ENCODE measurements at places on chromosomes 4 and X.

DNA sequence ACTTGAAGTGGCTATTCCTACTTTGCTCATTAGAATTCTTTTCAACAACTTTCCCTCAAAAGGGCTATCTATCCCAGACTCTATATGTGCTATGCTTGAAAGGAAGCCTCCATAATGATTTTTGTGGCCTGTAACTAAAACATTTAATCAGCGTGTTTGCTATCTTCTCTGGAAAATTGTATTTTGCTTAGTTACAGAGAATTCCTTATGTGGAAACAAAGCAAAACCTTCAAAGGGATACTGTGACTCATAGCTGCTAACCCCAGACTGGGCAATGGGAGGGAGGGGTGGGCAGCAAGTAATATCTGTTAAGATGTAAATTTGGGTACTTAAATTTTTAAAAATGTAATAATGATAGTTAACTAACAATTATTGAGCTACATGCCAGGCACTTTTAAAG, 3.7 kb downstream of the SLC25A14 start:
- DNase-seq: no peak

GRCh38 chr4:105265689-105266088, 119.0 kb downstream of the TET2 start:
- no peak for DNase-seq

GRCh38 chr4:1496116-1496642, 89.9 kb upstream of the NKX1-1 start:
- DNase-seq: no peak

- DNase-seq: no peak
These were observed 68.6 kb downstream of the NHS start for GRCh38 chrX:17443556-17443955.

GRCh38 chr4:168735735-168736134, 238.9 kb downstream of the PALLD start:
- DNase-seq: peak; percentile 46

DNA sequence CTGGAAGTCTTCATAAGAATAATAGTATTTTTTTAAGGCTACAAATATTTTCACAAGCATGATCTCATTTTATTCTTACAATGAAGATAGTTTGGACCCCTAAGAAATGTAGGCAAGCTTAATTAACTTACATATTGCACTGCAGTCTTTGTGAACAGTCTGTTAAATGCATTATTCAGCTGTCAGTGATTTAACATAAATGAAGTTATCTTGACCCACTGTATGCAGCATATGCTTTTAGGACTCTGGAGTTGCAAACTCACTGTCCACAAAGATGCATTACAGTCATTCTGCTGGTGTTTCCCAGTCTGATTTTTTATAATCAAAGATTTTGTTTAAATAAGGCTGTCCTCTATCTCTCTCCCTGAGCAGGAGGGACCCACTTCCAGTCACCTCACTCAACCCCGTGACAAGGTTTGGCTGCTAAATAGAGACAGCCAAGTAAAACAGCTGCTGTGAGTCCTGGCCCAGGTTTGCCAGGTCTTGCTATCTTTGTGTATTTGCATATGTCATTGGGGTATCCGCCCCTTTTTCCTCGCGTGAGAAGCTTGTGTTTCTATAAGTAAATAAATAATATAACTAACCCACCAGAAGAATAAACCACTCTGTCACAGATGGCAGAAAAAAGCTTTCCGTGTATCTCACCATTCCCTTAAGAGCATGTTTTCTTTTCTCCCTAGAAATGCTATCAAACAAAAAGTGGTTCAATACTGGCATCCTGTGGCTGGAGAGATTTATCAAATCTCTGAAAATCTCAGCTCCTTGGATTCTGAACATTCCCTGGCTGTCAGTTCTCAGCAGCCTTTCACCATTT, 67.0 kb downstream of the SLC7A11 start:
- no peak for DNase-seq

DNA sequence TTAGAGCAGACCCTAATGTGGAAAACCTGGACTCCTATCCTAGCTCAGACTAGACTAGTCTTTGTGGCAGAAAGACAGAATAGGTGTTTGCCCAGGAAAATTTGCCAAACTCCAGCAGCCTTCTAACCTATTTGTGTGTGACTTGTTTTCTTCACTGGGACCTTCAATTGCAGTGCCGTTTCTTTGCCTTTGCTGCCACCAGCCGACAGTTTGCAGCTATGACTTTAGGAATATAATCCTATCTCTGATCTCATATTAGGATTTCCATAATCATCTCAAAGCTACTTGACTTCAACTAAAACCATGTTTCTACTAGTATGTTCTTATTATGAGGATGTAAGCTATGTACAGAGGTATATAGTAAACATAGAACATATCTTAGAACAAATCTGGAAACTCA, 60.2 kb upstream of the PGAM4 start:
- DNase-seq: peak; percentile 11

DNA sequence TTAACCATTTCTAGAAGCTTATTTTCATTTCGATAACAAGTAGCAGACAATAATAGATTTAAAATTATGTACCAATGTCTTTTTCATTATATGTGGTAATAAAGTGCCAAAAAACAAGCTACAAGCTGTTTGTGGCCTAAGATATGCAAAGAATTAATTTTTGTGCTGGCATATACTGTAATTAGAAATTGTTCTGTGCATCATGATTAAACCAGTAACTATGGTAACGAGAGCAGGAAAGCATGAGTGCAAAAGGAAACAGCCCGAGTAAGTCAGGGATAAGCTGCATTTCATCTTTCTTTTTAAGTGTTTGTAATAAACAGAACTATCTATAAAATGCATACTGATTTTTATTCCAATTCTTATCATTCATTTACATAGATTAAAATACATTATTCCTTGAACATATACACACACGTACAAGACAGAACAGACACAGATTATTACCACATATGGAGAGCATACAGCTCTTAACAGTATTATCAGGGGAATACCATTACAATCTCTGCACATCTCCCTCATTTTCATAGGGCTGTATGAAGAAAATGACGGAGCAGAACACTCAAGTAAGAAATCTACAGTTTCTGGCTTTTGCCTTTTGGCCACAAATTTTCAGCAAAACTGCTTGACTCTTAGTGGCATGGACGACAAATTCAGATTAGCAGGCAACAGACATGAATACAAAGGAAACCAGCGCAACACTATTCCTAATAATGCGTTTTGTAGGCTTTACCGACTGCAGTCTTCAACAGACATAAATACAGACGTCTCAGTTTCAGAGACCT, 121.3 kb upstream of the WDR17 start:
- no peak for DNase-seq

GRCh38 chr4:33060674-33061542, 2340.7 kb downstream of the PCDH7 start:
- no peak for DNase-seq

- no peak for DNase-seq
These were observed 40.0 kb downstream of the SEPTIN11 start for GRCh38 chr4:76989391-76990061.

GRCh38 chr4:113534711-113535110, 226.8 kb downstream of the CAMK2D start:
- no peak for DNase-seq

- DNase-seq: no peak
These were observed 24.2 kb downstream of the HERC3 start for GRCh38 chr4:88616275-88617150.

DNA sequence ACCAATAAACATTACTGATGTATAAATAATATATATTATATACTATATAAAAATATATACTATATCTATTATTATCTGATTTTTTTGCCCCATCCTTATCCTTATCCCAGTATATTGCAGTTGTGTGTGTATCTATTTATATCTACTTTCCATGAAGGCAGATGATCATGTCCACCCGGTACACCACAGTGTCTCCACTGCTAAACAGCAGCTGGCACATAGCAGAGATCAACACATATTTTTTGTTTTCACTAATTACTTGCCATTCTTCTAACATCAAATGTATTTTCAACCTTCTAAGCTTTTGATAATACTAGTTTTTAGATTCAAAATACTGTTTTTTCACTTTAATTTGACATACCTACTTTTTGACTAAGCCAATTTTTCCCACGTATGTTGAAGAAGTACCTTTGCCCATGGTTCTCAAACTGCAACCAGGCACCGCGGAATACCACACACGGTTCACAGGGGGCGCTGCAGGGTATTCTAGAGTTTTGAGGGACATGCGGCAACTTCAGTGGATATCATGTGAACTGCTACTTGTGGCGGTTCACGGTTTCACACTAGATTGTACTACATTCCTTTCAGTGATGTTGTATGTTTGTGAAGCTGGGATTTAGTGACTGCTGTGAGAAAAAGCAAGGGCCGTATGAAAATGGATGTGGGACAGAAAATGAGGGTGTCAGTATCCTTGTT, 182.5 kb upstream of the NPY2R start:
- peak; percentile 3 for DNase-seq

DNA sequence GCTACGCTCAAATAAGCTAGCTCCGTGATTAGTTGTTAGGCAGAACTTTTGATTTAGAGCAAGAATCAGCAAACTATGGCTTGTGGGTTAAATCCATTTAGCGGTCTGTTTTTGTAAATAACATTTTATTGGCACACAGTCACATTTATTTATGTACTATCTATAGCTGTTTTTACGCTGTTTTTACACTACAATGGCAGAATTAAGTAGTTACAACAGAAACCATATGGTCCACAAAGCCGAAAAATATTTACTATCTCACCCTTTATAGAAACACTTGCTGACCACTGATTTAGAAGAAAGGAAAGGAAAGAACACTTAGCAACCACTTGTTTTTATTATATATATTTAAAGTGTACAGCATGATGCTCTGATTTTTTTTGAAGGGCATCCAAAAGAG, 41.1 kb downstream of the THOC2 start:
- no peak for DNase-seq

DNA sequence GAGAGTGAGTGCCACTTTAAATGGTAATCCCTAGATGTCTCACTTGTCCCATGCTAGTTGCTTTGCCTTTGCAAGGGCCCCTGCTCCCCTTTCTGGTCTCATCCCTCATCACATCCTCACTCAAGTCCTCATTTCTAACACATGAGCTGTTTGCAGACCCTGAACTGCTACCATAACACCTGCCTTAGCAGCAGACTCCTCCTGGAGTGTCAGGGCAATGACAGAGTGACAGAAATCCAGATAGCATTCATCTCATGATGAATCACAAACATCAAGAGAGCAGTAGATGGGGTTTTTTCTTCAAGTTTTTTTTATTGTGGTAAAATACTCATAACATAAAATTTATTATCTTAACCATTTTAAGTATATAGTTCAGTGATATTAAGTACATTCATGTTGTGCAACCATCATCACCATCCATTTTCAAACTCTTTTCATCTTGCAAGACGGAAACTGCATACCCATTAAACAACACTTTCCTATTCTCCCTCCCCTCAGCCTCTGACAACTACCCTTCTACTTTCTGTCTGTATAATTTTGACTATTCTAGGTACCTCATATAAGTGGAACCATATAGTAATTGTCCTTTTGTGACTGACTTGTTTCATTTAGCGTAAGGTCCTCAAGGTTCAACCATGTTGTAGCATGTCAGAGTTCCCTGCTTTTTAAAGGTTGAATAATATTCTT, 133.2 kb upstream of the RPS6KA3 start:
- DNase-seq: no peak

GRCh38 chr4:37082912-37083311, 161.6 kb upstream of the NWD2 start:
- DNase-seq: no peak

DNA sequence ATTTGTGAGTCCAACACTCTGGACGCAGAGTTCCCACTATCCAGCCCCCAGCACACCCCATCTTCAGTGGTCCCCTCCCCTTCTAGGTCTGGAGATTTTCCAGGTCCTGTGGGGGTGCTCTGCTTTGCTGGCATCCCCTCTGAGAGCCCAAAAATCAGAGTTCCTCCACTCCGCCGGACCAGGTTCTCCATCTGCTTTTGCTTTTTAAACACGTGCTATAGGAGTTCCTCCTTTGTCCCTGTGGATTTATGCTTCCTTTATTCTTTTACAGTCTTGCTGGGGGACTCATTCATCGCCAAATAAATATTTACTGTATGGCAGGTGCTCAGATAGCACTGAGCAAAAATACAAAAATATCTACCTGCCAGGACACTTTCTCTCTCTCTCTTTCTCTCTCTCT, 324.7 kb downstream of the STK32B start:
- DNase-seq: no peak

- DNase-seq: no peak
These were observed 11.1 kb downstream of the PLA2G12A start for GRCh38 chr4:109718759-109719158.

DNA sequence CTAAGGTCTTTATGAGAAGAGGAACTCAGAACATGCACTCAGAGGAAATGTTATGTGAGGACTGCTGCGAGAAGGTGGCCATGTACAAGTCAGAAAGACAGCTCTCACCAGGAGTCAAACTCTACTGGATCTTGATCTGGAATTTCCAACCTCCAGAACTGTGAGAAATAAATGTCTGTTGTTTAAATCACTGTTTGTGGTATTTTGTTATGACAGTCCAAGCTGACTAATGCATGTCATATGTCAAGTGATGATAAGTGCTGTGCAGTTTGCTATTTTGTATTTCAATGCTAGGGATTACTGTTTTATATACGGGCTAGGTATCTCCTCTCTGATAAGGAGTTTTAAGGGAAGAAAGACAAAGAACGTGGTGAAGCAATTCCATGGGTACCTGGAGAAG, 162.3 kb downstream of the CPEB2 start:
- no peak for DNase-seq

GRCh38 chr4:171710743-171711142, 102.5 kb upstream of the GALNTL6 start:
- no peak for DNase-seq

GRCh38 chr4:173766171-173766600, 236.2 kb upstream of the HAND2 start:
- DNase-seq: no peak

GRCh38 chrX:21996872-21997455, 35.2 kb upstream of the PHEX start:
- DNase-seq: peak; percentile 87

DNA sequence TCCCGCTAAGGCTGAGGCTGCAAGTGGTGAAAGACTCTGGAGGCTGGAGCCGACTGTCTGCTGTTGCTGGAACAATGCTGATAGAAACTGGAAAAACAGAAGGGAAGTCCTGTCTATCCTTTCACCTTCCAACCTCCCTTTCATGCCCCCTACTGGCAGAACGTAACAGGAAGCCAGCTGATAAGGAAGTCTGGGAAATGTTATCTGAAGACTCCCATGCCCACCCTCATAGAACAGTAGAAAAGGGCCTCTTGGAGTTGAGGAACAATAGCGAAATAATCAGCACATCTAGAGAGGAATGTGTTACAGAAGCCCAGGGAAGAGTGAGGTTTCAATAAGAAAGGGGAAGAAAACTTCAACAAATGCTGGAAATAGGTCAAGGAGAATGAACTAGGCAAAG, 117.1 kb upstream of the DKK2 start:
- DNase-seq: peak; percentile 10

Measured in inflammatory macrophage treated with lipopolysaccharide for 4 hours (primary cell).